ENCODE measurements at places on chromosomes 6 and 20.

GRCh38 chr6:56932910-56933477 lies 21.9 kb upstream of the BEND6 start:
- DNase-seq, result no peak

DNA sequence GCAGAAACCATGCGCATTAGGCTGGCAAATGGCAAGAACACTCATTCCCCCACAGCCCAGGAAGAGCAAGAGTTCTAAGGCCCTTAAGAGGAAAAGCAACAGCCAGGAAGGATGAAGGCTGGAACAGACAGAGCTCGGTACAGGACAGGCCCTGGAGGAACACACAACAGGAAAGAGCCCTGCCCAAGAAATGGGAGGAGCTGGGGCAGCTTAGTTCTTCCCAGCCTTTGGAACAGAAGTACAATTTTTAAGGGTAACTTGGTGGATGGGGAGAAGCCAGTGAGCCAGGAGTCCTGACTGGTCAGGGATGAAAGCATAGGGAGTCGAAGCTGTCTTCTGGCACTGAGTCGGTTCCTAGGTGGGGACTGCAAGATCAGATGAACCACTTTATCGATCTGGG lies 32.4 kb downstream of the OR2B2 start:
- DNase-seq, result no peak

GRCh38 chr6:45699663-45700062 lies 316.0 kb downstream of the CLIC5 start:
- no peak for DNase-seq

DNA sequence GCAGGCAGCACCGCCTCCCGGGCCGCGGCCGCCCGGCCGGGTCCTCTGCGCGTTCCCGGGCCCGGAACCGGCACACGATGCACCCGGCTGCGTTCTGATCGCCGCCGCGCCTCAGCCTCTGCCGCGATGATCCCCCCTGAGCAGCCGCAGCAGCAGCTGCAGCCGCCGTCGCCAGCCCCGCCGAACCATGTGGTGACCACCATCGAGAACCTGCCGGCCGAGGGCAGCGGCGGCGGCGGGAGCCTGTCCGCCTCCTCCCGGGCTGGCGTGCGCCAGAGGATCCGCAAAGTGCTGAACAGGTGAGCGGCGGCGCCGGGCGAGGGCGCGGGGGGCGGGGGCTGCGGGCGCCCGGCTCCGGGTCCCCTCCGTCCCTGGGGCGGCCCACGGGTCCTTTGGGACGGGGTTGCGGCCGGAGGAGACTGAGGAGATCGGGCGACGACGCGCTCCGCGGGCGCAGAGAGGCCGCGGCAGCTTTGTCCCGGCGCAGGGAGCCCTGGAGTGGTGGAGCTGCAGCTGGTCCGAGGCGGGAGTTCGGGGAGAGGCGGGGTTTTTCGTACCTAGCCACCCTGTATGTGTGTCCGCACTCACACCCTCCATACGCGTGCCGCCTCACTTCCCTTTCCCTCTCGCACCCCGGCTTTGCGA lies 659 bp downstream of the SLC35F1 start:
- no peak for DNase-seq

- no peak for DNase-seq
Measured at GRCh38 chr20:49392745-49393144, 89.7 kb downstream of the KCNB1 start.

GRCh38 chr6:43386492-43386891 lies 17.0 kb upstream of the ZNF318 start:
- DNase-seq, result no peak

- DNase-seq, result no peak
Measured at GRCh38 chr6:12884983-12885382, 168.4 kb downstream of the PHACTR1 start.

DNA sequence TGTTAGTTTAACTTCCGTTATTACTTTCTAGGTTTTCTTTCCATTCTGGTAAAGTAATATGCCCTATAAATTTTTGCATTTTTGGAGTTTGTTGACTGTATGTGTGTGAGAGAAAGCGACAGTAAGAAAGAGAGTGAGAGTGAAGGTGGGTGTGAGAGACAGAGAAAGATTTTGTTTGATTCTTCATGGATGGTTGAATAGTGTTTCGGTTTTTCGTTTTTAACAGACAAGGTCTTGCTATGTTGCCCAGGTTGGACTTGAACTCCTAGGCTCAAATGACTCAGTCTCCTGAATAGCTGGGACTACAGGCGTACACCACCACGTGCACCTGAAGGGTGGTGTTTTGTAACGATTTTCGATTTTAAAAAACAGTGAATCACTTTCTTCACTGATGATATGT lies 329.1 kb upstream of the RUNX2 start:
- no peak for DNase-seq

DNA sequence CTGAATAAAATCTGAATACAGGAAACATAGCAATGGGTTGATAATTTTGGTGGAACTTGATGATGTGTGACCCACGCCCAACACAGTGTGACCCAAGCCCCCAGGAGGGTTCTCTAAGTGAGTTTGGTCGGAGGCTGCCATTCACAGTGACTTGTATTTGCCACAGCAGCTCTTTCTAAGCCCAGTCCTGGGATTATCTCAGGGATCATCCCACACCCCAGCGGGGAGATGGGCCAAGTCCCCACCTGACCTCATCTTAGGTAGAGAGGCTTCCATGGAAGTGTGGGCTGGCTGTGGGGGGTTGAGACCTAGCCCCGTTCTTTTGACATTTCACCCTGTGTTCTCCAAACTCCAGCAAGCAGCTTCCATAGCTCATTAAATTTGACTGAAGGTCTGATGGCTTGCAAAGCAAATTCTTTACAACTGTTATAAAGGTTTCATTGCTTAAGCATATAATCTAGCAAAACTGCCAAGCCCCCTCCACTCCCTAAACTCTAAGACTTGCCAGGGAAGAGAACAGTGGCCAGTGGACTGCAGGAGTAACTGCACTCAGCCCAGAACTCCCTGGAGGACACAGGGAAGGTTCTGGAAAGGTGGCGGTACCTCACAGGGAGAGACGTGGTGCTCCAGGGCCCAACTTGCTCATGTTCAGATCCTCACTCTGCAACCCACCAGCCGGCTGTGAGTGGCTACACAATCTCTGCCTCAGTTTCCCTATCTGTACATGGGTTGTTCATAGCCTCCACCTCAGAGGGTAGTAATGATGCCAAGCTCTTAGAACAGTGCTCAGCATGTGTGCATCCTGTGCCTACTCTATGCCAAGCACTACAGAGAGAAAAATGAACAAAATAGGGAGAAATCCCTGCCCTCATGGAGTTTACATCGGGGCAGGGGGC lies 1.0 kb upstream of the PCK1 start:
- no peak for DNase-seq

DNA sequence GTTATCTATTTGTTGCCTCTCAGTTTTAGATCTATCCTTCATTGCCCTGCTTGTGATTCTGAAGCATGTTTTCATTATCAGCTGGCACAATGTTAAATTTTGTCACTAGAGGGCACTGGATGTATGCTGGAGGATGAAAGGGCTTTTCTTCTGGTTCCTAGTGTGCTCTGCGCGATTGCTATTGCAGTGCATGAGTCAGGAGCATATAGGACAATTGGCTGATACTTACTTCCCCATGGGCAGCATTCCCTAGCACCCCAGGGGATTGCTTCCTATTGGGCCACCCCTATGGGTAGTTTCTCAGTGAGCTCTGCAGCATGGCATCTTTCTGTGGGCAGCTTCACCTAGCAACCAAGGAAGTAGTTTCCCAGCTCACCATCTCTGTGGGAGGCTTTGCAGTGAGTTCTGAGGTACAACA lies 280.3 kb upstream of the SYNCRIP start:
- DNase-seq, result peak; percentile 60

- DNase-seq, result no peak
Measured at GRCh38 chr6:3343089-3343883, 84.5 kb downstream of the PSMG4 start.

DNA sequence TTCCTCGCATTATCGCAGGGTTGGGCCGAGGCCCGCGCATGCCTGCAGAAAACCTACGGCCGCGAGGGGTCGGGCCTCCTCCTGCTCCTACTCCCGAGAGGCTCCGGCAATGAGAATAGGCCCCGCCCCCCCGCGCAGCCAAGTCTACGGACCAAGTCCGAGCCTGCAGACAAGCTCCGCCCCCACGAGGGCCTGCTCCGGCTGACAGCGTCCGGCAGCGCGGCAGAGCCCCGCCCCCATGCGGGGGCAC lies 3.1 kb upstream of the GPSM3 start:
- DNase-seq, result peak; percentile 100

- no peak for DNase-seq
Measured at GRCh38 chr6:32982084-32982701, 13.8 kb downstream of the BRD2 start.

DNA sequence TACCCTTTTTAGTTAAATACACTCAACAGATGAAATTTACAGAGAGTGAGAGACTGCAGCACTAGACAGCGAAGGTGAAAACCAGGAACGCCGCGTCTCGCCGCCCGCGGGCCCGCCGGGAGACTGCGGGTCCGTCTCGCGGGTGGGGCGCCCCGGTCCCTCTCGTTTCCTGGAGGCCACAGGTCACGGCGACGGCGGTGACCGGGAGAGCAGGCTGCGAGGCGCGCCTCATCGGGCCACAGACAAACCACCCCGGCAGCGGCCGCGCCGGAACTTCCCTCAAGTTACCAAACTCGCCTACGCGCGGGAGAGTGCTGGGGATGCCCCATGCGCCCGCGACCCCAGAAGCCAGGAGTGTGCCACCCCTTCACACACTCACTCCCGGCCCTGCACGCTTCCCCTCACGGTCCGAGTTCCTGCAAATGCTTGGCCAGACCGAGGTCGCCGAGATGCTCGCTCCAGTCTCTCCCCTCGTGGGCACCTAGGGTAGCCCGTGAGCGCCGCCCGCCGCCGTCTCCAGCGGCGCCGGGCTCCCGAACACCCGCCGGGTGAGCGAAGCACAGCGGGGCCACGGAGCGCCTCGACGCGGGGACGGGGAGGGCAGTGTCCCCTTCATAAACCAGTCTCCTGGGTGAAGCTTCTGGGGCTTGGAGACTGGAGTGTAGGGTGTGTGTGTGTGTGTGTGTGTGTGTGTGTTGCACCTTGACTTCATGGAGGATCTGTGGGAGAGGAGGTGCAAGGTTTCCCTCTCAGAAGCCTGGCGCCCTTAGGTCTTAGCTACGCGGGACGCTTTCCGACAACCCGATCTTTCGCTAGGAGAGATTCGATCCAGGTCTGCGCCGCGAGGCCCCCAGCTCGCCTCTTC lies 1.4 kb downstream of the BACH2 start:
- peak; percentile 60 for DNase-seq

- no peak for DNase-seq
Measured at GRCh38 chr6:168716581-168716980, 275.6 kb downstream of the SMOC2 start.

DNA sequence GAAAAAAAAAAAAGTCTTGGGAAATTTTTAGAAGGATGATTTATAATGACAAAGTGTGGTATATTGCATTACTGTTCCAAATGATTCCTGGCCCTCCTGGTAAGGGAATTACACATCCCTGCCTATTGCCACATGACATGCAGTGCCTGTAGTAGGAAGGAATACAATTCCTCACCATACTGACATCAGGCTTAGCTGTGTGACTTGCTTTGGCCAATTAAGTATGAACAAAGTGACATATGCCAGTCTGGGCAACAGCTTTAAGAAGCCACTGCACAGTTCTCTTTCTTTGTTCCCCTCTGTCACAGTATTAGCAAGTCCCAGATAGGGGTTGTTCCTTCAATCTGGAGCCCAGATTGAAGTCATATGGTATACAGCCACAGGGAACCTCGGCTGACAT lies 100.5 kb downstream of the KIF13A start:
- DNase-seq, result no peak

DNA sequence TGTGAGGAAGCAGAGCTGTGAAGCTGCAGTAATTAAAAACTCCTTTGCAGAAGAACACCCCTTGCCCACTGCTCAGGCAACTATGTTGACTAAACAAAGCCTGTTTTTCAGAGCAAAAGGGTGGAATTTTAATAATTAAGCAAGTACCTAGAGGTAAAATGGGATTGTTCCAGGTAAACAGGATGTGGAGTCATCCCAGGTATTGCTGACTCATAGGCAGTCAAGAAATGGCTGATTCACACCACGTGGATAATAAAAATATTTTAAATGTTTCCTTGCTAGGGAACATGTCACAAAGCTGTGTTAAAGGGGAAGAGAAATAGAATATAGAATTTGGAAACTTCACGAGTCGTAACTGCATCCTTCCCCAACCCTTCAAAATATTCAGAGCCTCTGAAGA lies 491.8 kb downstream of the BTBD3 start:
- peak; percentile 75 for DNase-seq

GRCh38 chr20:45366631-45367030 lies 3.7 kb downstream of the SYS1 start:
- DNase-seq, result no peak

- no peak for DNase-seq
Measured at GRCh38 chr6:17656644-17657043, 50.1 kb downstream of the NUP153 start.

DNA sequence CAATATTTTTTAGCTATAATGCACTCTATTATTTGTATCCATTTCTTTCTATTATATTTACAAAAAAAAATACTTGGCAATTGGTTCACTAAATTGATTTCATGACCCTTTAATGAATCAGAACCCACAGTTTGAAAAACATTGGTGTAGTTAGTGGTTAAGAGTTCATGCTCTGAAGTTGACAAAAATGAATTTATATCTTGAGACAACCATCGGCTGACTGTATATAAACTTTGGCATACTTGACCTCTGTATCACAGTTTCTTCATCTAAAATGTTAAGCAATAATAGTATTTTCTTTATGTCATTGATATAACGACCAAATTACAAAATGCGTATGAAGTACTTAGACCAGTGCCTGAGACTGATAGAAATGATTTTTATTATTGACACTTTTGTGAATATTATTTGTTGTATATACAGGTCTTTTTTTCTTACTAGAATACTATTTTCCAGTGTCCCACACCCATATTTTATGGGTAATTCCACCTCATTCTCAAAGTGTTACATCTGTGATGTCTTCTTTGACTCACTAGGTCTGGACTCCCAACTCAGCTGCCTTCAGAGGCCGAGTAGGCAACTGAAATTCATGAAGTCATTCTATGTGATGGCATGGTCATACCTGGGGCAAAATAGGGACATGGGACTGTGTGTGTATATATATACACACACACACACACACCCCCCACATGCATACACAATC lies 459.2 kb downstream of the RFPL4B start:
- no peak for DNase-seq

DNA sequence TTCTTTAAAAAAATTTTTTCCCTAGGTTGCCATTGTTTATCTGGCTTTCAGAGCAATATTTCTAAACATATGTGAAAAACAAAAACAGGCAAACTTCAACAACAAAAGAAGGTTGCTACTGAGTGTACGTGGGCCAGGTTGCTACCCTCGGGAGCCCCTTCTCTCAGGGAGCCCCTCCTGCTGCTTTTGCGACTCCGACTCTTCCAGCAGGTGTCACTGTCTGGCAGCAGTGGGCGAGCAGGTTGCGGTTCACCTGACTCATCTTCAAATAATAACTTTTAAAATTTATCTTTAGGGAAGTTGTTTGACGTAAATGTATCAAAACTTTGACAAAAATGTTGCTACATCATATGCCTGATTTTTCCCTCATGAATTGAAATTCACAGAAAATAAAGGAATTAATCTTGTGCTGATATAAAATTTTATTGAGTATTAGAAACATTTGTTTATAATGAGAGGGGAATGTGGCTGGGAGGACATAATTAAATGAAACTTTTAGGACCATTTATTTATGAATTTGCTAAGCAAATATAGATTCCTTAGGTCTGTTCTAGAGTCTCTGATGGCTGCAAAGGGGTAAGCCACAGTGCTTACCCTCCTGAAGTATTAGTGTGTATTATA lies 138.8 kb downstream of the HIVEP1 start:
- no peak for DNase-seq

GRCh38 chr6:170034294-170034693 lies 256.6 kb downstream of the DLL1 start:
- no peak for DNase-seq

Measured in mammary epithelial cell (primary cell).